ENCODE measurements at places on chromosomes 6 and 20.

DNA sequence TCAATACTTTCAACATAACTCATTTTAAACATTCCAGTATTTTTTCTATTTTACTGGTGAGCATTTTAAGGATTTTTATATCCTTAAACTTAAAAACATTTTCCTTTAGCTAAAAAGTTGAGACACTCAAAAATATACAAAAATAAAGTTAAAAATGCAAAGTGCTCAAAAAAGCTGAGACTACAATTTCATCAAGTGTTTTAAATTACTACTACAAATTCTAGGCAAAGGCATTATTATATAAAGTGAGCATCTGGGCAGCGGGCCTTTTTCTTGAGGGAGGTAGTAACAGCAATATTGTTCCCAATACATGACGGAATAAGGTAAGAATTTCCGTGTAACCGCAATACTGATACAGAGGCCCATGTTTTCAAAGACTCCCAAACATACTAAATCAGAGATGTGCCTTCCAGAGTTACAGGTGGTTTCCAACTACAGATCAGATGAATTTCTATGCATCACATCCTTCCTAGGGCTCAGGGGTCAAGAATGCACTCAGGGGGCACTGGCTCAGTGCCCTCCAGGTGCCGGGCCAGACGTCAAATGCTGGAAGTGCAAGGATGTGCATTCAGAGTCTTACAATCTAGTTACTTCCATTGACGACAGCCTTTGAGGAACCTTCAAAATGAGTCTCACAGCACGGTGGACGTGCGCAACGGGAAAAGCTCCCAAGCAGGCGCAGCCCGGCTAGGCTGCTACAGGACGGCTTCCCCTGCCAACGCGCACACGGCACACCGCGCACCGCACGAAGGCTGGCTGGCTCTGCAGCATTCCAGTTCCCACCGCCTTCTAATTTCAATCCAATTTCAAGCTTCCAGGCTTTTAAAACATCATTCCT, 1.7 kb downstream of the PHF10 start:
- DNase-seq = peak; percentile 24

- DNase-seq = no peak
Measured at GRCh38 chr20:4415281-4415680, 306.4 kb upstream of the PRND start.

DNA sequence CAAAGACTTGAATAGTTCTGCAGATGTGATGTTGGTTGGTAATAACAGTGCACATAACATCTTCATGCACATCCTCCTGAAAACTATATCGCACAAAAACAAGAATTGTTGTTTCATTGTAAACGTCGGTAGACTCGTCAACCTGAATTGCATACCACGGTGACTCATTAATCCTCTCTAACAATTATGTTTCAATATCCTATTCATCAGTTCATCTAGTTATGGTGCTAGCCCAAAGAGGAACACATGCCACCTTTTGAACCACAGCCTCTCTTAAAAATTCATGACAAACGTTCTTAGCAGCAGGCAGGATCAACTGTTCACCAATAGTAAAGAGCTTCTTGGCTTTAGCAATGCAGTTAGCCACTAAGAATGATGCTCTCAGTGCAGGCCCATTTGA, 25.0 kb downstream of the CRYBG1 start:
- DNase-seq = no peak

- no peak for DNase-seq
Measured at GRCh38 chr6:20658516-20658915, 124.3 kb downstream of the CDKAL1 start.

GRCh38 chr20:41329435-41330342, 10.9 kb upstream of the LPIN3 start:
- peak; percentile 46 for DNase-seq

GRCh38 chr6:41288030-41288753, 1.7 kb upstream of the TREM1 start:
- no peak for DNase-seq

GRCh38 chr6:1602049-1602713, 7.5 kb upstream of the FOXC1 start:
- DNase-seq = no peak

DNA sequence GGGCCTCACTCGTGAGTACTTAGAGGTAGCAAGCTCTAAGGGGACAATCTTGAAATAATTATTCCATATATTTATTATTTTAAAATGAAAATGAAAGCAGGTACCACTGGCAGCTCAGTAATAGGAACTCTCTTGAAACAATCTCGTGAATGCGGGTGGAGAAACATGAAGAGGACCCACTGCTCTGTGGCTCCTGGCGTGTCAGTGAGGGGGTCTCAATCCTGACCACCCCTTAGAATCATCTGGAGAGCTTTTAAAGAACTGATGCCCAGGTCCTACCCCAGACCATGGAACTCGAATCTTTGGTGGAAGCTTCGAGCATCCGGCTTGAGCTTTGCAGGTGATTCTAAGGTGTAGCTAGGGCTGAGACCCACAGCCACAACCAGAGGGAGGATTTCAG, 23.9 kb upstream of the PXDC1 start:
- no peak for DNase-seq

DNA sequence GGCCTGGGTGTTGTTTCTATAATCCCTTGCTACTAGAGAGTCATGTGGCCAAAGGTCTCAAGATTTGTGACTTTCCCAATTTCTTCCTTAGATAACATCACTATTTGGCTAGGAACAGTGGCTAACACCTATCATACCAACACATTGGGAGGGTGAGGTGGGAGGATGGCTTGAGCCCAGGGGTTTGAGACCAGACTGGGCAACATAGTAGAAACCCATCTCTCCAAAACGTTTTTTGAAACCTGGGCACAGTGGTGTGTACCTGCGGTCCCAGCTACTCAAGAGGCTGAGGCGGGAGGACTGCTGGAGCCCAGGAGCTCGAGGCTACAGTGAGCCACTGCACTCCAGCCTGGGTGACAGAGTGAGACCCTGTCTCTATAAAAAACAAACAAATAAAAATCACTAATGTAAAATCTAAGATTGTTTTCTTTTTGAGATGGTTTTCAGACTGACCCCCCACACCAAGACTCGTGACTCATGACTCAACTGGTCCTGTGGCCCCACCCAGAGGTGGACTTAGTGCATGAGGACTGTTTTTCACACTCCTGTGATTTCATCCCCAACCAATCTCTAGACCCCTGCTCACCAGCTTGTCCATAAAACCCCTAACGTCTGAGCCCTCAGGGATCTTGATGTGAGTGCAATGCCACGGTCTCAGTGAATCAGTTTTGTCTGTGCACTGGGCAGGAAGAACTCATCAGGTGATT, 48.3 kb upstream of the KIF16B start:
- DNase-seq = no peak

- no peak for DNase-seq
Measured at GRCh38 chr6:10382322-10382721, 32.6 kb downstream of the TFAP2A start.

DNA sequence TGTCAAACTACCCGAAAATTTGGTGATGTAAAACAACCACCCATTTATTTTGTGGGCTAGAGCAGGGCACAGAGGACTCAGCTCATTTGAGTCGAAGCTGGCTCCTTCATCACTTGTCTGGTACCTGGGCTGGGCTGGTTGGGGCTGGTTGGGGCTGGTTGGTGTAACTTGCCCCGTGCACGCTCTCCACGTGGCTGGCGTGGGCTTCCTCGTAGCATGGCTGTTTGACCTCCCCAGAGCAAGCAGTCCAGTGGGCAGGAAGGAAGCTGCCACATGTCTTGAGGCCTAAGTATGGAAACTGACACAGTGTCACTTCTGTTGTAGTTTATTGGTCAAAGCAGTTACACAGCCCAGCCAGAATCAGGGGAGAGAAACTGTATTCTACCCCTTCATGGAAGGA, 27.1 kb downstream of the BCAS4 start:
- DNase-seq = no peak

- no peak for DNase-seq
Measured at GRCh38 chr6:118523216-118523615, 24.9 kb upstream of the PLN start.

DNA sequence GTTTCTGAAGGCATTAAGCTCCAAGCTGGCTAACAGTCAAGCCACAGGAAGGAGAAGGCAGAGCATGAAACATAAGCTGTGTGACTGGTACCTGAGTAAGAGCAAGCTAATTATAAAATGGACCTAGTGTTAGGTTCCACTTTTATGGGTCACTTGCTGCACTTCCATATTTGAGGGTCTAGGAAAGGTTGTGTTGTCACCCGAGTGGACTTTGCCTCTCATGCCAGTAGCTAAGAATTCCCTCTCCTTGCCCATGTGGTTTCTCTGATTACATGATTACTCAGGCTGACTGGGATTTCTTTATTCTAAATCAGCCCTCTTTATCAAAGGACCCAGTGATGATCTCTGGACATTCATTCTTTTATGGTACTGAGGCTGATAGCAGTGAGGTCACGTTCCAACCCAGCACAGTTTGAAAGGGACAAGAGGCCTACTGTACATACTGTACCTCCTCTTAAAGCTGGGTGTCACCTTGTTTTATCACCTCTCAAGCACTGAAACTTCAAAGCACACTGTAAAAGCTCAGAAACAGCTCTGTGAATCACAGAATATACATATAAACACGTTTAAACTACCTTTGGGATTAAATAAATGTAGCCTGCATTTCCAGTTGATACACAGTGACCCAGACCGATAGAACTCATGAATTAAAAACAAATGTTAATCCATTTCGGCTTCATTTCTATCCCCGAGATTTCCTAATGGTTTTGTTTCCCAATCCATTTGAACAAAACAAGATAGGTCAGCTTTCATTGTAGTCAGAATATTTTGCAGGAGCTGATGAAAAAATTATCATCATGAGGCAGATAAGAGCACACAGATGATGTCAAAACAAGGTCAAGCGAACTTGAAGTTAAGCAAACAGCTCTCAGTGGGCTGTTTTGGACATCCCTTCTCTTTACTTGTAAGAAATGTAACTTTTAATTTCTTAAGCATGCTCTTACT, 96.5 kb downstream of the ALDH8A1 start:
- DNase-seq = no peak

DNA sequence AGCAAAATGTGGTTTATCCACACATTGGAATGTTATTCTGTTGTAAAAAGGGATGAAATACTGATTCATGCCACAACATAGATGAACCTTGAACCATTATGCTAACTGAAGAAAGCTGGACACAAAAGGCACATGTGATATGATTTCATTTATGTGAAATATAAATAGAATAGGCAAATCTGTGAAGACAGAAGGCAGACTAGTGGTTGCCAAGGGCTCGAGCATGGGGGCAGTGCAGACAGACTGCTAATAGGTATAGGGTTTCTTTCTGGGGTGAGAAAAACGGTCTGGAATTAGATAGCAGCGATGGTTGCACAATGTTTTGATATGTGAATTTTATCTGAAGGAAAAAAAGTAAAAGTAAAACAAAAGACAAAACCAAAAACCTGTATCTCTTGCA, 54.6 kb upstream of the FNDC1 start:
- DNase-seq = no peak

DNA sequence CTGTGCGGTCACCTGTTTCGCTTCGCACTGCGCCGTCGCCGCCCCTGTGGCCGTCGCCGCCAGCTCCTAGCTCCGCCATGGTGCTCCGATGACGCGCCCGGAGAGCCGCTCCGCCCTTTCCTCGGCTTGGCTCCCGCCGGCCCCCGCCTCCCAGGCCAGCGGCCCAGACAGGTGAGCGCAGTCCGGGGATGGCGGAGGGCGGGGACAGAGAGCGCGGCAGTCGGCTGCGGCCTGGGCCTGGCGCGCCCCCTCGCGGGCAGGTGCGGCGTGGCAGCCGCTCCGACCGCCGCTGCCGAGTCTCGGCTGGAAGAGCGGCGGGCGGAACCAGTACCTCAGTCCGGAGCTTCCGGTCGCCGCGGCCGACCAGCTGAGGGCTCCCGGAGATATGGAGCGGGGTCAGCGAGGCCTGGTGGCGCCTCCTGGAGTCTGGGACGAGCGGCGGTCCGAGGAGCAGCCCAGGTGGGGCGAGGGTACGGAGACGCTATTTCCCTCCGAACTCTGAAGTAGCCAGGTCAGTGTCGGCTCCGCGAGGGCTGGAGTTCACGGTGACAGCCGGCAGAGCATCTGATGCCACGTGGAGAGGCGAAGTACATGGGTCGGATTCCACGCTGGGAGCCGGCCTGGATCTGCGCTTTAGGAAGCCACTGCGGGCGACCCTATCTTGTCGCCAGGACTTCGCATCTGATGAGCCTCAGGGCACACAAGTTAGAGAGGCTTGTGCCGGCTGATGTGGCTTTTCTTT, at the start of gene MAP7:
MAP7 (minus strand) TSS at position 93 of the 742 bp plus-strand sequence; CDS start at position 79, 14 bp downstream.
- DNase-seq = peak; percentile 60

GRCh38 chr6:170286246-170286933, 4.5 kb downstream of the DLL1 start:
- no peak for DNase-seq

GRCh38 chr6:139533573-139534471, 159.4 kb upstream of the CITED2 start:
- DNase-seq = no peak

DNA sequence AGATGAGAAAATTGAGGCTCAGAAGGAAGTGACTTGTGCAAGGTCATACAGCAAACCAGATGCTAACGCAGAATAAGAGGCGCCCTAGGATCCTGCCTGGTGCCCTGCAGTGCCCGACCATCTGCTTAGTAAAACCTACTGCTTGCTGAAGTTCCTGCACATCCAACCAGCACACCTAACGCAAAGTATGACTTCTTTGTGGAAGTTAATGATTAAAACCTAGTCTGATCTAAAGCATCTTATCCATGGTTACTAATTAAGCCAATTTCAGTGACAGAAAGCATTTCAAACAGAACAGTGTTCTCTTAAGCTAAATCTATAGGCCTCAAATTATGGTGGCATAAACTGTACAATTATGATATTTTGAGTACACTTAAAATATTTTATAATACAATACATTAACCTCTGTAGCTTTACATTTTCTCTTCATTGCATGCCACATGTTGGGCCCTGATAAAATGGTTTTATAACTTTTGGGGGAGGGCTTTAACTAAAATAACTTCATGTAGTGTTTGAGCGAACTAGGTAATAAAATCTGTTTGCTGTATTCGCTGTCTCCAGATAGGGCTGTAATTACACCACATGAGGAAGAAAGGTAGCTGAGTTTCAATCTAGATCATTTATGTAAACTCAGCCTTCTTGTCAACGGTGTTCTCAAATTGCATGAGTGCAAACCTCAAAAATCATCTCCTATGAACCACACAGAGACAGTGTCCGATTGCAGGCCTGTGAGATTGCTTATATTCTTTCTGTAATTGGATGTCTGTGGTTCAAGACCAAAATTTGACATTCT, 37.5 kb upstream of the BEND3 start:
- no peak for DNase-seq

Data from stimulated activated CD4-positive, alpha-beta T cell treated with anti-CD3 and anti-CD28 coated beads, Interleukin-2, amount 100 ng/mL, for 48 hours (primary cell).